ENCODE measurements at places on chromosomes 4 and X.

- DNase-seq: no peak
Observed at GRCh38 chrX:152861826-152862225, 31.0 kb downstream of the NSDHL start.

DNA sequence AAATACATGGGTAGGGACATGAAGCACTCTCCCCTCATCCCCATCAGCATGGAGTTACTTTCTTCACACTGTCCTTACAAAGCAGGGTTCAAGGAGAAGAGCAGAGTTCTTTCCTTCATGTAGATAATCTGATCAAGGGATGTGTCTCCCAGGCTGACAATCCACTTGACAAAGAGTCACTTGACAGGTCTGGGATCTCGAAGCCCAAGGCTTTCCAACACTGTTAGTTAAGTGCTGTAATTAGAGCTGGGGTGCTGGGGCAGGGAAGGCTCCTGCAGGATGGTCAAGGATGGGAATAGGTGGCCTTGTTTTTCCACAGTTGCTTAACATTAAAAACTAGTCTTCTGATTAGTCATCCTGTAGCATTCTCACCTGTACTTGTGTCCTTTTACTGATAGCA lies 38.0 kb downstream of the CCNG2 start:
- DNase-seq: no peak

DNA sequence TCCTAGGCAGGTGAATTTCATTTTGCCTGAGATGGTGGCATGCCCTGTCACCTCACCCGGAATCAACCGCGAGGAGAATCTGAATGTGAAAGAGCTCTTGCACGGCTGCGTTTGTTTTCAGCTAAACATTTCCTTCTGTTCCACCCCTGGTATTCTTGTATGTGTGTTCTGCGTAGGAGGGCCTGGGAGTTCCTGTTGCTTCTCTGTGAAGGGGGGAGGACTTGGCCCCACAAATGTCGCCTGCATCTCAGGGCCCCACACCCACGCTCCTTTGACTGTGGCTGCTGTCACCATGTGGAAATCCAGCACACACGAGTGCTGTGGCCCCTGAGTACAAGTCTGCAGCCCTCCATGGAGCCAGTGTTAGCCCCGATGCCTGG lies 45.8 kb upstream of the CLCN4 start:
- DNase-seq: no peak

DNA sequence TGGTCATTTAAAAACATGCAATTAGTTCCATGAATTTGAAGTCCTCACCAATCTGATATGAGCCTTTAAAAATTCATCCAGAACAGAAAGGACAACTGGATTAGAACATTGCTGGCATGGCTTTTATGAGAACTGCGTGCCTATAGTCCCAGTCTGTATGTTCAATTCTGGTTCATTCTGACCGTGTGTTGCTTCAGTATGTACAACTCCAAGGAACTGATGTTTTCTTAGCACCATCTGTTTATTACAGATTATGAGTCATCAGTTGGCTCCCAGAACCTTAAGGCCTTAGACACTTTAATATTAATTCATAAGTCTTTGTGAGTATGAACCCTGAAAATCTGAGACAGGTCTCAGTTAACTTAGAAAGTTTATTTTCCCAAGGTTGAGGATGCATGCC lies 115.0 kb downstream of the CEP44 start:
- no peak for DNase-seq

- no peak for DNase-seq
Observed at GRCh38 chr4:96175871-96176270, 336.0 kb downstream of the PDHA2 start.

- no peak for DNase-seq
Observed at GRCh38 chr4:24224446-24224845, 334.6 kb upstream of the PPARGC1A start.

DNA sequence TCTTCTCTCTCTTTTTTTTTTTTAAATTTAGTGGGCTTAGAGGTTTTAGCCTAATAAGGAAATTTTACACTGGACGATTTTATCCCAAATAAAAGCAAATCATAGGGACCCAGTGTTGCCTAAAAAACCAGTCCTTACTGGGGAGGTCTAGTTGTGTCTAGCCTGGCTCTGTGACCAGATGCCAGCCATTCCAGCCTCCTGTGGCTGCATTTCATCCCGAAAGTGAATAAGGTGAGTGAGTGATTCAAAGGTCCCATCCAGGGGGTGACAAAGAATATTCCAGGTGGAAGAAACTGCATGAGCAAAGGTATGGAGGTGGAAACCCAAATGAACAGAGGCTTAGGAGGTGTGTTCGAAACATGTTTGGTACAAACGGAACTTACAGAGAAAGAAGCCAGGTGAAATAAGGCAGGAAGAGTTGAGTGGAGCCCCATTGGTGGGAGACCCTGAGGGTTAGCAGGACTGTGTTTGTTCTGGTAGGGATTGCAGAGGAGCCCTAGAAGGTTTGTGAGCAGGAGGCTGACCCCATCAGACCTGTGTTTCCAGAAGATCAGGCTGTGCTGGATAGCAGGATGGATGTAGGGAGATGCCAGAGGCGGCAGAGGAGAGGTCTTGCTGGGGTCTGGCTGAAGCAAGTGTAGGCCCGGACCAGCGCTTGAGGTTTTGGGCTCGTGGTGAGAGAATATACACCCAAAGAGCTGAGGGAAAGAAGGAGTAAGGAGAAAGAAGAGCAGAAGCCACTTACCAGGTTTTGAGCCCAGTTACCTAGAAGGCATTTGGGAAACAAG lies 31.6 kb downstream of the PTTG2 start:
- no peak for DNase-seq

DNA sequence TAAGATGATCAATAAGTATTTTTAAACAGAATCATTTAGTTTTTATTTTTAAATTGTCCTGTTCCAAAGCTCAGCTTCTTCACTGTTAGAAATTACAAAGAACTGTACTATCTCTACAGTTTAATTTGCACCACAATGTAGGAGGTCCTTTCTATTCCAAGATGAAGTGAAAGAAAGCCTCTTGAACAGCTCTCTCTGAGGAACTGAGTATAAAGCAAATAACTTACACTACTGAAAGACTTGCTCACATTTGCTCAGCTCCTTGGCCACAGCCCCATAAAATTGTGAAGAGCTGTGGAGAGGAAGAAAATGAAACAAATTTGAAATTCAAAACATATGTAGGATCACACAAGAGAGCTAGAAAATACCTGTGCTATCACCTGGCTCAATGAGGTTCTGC lies 68.6 kb downstream of the ENPEP start:
- DNase-seq: no peak

DNA sequence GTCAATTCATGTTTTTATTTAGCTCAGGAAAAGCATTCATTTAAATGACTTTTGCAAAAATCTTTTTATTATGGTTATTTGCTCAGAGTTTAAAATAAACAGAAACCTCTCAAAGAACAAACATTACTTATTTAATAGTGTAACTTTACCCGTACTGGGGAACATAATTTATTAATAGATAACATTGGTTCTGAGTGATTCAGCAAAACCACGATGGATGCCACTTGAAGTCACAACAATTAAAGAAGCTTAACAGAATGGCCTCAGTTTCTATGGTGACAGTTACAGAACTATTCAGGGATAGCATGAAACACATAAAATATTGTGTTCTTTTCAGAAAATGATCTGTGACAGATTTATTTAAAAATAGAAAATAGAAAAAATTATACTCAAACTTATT lies 368.7 kb downstream of the CCSER1 start:
- DNase-seq: no peak

DNA sequence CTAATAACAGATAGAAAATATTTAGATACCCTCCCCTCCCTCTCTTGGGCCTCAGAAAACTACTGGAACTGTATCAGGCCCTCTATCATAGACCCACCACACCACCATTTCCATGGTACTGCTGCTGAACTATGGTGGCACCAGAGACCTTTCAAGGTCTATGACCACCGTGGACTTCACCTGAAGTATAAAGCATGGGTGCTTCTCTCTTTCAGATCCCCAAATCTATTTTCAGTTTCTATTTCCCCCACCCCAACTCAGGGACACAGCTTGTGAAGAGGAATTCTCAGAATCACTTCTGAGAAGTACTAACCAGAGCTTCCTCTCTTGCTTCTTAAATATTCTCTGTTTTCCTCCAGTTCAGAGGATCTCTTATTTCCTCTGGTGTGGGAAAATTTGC lies 840.8 kb upstream of the HTR2C start:
- DNase-seq: no peak

DNA sequence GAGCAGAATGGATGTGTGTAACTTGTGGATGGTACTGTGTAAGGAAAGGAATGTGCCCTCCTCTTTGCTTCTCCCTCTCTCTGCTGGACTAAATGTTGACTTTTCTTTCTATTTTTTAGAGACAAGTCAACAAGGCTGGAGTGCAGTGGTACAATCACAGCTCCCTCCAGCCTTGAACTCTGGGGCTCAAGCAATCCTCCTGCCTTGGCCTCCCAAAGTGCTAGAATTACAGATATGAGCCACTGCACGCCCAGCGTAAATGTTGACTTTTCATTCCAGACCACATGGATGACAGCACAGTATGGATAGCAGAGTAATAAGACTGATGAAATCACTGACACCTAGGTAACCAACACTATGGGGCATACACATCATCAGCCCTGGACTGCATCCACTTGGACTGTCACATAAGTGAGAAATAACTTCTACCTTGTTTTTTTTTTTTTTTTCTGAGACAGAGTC lies 5.1 kb upstream of the RPS3A start:
- DNase-seq: no peak

GRCh38 chrX:69107231-69107739 lies 58.0 kb downstream of the PJA1 start:
- DNase-seq: no peak

DNA sequence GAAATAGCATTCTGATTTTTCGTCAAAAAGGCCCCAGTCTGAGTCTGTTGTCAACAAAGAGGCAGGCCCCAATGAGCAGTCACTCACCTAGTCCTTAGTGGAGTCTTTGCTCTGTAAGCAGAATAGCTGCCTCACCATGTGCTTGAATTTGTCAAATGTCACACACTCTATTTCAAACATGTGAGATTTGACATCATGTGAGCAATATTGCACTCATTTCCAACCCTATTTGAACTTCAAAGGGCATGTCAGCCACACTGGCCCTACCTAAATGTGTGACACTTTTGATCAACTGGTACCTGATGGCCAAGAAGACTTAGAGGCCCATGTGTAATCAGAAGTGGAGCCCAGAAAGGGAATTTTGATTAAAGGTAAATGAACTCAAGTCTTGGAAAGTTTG lies 59.4 kb upstream of the PLAC1 start:
- DNase-seq: no peak

GRCh38 chr4:123597586-123597985 lies 201.0 kb downstream of the SPRY1 start:
- no peak for DNase-seq

GRCh38 chrX:125387945-125388344 lies 68.3 kb downstream of the TEX13C start:
- no peak for DNase-seq

GRCh38 chr4:33512397-33512796 lies 2731.9 kb downstream of the ARAP2 start:
- DNase-seq: no peak

GRCh38 chr4:188412499-188412898 lies 273.3 kb downstream of the TRIML1 start:
- no peak for DNase-seq

DNA sequence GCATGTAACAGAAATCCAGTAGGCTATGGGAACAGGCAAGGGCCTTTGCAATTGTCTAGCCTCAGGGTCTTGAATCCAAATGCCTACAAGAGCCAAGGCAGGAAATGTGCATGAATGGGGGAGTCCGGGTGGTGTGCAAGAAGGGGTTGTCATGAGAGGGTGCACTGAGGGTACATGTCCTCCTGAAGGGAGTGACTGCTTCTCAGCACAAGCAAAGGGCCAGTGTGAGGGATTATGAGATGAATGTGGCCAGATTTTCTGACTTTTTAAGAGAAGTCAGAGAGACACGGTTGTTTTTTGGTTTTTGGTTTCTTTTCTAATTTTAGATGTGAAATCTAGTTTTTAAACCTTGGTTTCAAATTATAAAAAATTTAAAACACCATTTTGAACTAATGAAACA lies 76.5 kb upstream of the LSM6 start:
- no peak for DNase-seq

GRCh38 chrX:37921758-37922157 lies 74.4 kb upstream of the DYNLT3 start:
- no peak for DNase-seq

DNA sequence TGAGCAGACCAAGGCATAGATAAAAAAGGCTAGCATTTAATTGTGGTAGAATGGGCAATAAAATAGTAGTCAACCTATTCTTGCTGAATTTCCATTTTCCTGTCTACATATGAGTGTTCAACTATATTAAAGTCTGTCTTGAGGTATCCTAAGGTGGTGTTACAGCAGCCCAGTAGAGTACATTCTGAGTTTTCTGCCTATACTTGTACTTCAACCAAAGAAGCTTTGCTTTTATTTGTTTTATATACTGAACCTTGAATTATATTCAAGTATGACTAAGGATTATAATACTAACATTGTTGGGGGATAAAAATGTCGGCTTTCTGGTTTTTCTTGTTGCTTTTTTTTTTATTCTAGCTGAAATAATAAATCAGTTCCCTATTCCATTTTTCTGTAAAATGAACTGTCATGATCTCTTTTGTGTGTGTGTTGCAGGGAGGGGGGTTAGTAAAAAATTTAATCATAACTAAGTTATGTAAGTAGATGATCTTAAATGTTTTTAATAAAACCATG lies 106.7 kb downstream of the PDLIM5 start:
- DNase-seq: no peak

GRCh38 chr4:89598602-89599001 lies 238.4 kb downstream of the SNCA start:
- DNase-seq: peak; percentile 1

GRCh38 chrX:153375571-153375970 lies 25.6 kb downstream of the PNMA6E start:
- no peak for DNase-seq

DNA sequence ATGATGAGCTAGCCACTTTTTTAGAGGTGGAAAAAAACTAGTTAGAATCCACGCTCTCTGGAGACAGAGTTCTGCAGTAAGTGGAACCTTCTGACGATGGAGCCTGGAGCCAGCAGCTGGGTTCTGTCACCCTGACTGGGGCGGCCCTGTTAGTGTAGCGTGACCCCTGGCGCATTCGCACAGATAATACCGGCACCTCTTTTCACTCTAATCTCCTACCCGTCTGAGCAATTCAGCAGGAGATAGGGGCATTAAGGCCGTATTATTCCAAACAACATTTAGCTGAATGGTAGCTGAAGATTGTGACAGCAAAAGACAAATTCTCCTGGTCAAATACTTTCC lies 292.6 kb downstream of the FBXO8 start:
- no peak for DNase-seq

GRCh38 chr4:42315231-42315630 lies 82.1 kb upstream of the SHISA3 start:
- no peak for DNase-seq

GRCh38 chr4:83212041-83212851 lies 72.4 kb downstream of the COQ2 start:
- DNase-seq: no peak
